Mammary epithelial cell (primary cell): ENCODE measurements at places on chromosomes 5 and 9. TPM values are rescaled to one million over a fixed set of nuclear protein-coding genes. Genes with fewer than 3 reads are reported as not detected.

DNA sequence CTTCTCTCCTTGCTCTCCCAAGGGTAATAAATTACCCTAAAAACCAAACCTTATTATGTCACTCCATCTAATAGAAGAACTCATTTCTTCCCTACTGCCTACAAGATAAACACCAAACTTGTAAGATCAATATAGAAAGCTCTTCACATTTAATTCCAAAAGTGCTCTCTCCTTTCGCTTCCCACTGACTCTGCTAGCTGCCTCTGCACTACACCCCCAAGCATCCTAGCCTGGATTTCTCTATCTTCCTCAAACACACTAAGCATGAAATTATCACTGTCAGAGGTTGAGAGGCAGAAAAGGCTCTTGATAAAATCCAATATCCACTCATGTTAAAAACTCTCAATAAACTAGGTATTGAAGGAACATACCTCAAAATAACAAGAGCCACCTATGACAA lies 162.4 kb downstream of the KCNN2 start:
- DNase-seq = no peak

DNA sequence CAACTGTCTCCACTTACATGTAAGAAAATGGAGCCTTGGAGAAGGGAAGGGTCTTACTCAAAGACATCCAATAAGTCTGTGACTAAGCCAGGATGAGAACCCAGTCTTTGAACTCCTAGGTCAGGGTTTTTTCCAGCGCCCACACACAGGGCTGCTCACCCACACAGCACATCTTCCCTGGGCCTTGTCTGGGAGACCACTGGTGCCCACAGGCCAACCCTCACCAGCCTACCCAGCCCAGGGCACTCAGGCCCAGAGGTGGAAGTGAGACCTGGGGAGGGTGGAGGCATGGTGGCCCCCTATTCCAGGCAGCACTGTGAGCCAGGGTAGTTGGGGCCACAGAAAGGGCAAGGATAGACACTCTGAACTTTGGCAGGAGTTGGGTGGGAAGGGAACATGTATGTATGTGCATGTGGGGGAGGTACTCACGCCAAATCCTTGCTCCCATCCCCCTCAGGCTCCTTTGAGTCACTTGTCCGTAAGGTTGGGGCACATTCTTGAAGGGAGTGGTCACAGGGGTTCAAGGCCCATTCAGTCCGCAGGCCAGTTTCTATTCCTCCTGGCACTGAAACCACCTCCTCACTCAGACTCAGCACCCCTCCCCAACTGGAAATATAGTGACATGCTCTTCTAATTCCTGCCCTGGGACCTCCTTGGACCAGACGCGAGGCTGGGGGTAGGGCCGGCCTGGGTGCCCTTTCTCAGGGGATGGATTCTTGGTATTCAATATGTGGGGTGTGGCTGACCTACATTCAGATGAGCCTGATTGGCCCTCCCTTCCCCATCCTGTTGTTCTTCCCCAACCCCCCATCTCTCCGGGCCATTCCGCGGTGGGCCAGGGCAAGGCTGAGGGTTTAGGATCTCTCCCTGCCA lies 2.9 kb upstream of the SLC4A9 start:
- no peak for DNase-seq

DNA sequence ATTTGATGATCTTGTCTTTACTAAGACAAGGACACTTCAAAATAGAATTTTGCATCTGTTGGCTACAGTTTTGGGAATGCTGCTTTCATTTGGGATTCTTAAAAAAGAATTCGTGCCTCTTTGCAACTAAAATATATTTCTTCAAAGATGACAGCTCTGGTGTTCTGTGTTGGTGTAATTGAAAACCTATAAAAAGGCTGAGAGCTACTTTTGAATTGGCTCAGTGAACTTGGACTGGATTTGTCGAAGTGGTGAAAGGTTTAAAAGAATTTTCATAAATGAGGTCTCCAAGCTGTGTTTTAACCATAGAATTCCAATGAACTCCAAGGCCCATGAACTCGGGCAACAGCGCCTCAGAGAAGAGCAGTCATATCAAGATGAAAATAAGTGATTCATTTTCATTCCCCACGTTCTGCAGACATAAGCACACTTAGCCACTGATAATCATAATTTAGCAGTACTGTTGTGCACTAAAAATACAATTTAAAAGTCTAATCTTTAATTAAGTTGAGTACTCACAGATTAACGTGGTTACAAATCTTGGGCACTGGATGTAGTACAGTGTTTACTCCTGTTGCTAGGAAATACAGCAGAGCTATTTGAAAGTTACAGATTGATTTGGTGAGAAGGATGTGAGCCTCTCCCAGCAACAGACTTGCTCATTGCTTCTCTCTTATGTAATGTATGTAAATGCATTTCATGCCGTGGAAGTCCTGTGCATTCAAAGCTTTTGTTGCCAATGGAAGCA lies 10.9 kb downstream of the SNCAIP start:
- no peak for DNase-seq

DNA sequence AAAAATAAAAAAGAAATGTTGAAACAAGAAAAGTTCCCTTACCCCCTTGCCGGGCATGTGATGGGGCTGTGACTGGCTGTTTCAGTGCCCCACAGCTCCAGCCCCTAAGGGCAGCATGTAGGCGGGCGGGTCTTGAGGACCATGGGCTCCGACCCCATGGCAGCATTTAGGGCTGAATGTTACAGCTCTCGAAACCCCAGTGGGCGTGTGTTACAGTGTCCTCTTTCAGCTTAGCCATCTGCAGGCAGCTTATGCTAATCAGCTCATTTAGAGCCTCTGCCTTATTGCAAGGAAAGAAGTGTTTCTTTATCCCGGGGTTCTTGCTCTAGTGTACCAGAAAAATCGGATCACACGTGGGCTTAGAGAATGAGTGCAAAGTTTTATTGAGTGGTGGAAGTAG lies 497.4 kb upstream of the CYLC2 start:
- DNase-seq = no peak

DNA sequence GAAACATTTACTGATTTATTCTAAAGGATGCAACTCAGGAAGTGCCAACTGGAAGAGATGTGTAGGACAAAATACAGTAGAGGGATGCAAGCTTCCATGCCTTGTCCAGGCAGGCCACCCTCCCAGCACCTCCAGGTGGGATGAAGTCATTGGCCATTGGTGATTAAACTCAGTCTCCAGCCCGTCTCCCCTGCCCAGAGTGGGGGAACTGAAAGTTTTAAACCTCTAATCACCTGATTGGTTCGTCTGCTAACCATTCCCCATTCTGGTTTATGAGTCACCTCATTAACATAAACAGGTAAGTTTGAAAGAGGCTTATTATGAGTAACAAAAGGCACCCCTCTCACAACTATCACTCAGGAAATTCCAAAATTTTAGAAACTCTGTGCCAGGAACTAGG lies 8.1 kb downstream of the TNFAIP8 start:
- DNase-seq = peak; percentile 52

DNA sequence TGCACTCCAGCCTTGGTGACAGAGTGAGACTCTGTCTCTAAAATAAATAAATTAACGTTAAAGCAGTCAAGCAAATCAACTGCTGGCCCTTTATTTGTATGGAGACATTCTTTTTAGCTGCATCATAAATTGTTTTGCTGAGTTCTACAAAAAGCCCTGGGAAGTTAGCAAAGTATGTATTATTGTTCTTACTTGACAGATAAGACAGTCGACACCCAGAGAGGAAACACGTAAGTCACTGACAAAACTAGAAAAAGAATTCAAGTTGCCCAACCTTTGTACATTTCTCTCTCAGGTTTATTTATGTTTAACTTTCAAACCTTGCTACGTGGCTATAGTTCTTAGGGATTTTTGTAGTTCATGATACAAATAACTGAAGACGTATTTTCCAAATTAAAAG lies 40.4 kb upstream of the MACIR start:
- DNase-seq = no peak

DNA sequence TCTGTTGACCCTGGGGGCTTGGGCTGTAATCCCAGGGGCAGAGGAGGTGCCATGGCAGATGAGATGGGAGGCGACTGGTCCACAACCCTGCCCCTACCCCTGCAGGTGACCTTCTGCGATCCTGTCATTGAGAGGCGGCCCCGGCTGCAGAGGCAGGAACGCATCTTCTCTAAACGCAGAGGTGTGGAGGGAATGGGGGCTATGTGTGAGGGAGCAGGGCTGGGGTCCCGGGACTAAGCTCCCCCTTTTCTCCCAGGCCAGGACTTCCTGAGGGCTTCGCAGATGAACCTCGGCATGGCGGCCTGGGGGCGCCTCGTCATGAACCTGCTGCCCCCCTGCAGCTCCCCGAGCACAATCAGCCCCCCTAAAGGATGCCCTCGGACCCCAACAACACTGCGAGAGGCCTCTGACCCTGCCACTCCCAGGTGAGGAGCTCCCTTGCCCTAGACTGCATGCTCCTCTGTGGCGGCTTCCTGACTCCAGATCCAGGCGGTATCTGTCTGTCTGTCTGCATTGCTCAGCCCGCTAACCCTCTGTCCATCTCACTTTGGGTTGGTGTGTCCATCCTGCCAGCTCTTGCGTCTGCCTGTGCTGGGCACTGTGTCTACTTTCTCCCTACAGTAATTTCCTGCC lies 9.9 kb downstream of the ZDHHC12 start:
- DNase-seq = no peak

DNA sequence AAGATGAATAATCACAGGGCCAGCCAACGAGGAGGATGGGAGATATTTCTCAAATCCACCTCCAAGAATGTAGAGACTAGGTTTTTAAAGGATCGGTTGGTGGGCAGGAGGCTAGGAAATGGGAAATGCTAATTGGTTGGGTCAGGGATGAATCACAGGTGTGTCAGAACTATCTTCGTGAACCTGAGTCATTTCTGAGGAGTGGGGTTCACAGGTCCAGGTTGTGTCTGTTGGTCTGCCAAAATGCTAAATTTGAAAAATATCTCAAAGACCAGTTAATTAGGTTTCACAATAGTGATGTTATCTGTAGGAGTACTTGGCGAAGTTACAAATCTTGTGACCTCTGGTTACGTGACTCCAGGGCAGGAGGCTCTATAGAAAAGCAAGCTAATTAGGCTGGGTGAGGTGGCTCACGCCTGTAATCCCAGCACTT lies 2.6 kb upstream of the PLAA start:
- DNase-seq = peak; percentile 84

DNA sequence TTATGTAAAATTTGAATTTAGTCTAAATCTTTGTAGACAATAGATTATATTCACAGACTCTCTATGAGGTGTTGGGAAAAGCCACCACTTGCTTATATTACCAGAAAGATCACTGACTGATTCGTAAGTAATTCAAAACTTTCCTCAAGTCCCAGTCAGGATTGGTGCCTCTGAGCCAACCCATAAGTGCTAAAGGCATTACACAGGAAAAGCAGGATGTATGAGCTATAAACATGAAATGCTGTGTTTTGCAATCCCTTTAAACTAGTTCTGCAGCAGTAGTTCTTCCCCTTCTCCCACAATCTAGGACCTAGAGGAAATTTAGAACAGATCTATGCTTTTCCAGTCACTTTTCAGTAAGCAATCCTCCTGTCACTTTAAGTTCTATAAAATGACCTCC lies 48.0 kb downstream of the SHLD3 start:
- peak; percentile 55 for DNase-seq

DNA sequence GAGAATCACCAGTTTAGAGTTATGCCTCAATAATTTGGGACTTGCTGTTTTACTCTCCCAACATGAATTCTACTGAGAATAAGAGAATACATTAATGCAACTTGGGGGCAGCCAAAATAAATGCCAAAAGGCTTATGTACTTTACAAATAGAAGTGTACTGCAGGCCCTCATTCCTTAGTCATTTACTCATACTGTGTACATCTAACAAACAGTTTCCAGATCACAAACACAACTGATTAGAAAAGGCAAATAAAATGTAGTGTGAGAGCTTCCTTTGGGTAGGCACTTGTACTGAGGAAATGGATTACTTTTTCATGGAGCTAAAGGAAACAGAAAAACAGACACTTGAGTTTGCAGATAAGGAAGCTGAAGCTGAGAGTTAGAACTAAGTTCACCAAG lies 12.6 kb downstream of the ANKDD1B start:
- no peak for DNase-seq

GRCh38 chr5:119354537-119355243 lies 1.1 kb upstream of the TNFAIP8 start:
- no peak for DNase-seq

DNA sequence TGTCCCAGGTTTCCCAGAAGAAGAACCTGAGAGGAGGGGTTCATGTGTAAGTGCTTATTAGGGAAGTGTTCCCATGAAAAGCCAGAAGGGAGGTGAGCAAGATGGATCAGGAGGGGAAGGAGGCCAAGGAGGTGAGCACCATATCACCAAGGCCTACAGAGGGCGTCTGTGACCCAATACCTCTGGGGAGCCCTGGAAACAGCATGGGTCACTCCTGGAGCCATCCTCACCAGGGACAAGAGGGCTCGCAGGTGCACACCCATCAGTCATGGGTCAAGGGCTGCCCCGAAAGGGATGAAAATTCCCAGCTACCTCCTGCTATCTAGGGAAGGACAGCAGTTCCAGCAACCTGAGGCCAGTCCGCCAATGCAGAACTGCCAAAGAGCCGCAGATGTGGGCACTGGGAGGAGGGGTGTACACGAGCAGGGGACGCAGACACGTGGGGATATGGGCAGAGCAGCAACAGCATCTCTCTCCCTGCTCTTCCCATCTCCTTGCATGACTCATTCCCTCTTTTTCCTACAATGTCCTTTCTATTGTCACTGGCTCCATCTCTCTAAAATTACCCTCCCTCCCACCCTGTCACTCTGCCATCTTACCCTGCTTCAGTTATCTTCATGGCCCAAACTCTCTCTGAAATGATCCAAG lies 167.6 kb upstream of the FSTL4 start:
- DNase-seq = no peak

- DNase-seq = peak; percentile 50
Observed at GRCh38 chr5:54719384-54720283, 202.1 kb downstream of the SNX18 start.

GRCh38 chr9:8436786-8437185 lies 637.2 kb upstream of the DMAC1 start:
- DNase-seq = no peak

- no peak for DNase-seq
Observed at GRCh38 chr9:81829195-81829882, 98.9 kb upstream of the SPATA31D4 start.

DNA sequence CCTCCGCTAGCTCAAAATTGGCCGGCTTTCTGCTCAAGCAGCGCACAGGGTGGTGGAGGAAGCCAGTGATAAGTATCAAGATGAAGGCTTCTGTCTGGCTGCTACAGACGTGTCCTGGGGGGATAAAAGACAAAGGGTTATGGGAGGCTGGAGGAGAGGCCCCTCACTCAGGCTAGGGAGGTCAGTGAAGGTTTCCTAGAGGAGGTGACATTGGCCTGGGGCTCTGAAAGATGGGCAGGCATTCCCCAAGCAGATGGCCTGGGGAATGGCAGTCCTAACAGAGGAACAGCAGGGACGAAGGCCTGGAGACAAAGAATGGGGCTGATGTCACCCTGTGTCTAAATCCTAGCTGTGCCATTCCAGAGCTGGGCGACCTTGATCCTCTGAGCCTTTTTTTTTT lies 32.3 kb downstream of the OLFML2A start:
- no peak for DNase-seq

GRCh38 chr9:99130069-99130468 lies 25.2 kb downstream of the TGFBR1 start:
- DNase-seq = no peak

- peak; percentile 85 for DNase-seq
Observed at GRCh38 chr9:129258124-129258822, 80.2 kb upstream of the IER5L start.

The PCDHB5 gene
- total RNA-seq = 0.33 TPM

The KCNV2 gene
- total RNA-seq = not detected

The CCNI2 gene
- total RNA-seq = not detected in 2 replicates

The FAM240B gene
- total RNA-seq = not detected

The SSNA1 gene
- total RNA-seq = 36.2 TPM

The SLC34A3 gene
- not detected in 2 replicates for total RNA-seq

The SMC5 gene
- total RNA-seq = 28.0 TPM
